ENCODE measurements at places on chromosomes 5 and 9.

GRCh38 chr9:99592834-99593574 lies 228.7 kb upstream of the NR4A3 start:
- no peak for DNase-seq

DNA sequence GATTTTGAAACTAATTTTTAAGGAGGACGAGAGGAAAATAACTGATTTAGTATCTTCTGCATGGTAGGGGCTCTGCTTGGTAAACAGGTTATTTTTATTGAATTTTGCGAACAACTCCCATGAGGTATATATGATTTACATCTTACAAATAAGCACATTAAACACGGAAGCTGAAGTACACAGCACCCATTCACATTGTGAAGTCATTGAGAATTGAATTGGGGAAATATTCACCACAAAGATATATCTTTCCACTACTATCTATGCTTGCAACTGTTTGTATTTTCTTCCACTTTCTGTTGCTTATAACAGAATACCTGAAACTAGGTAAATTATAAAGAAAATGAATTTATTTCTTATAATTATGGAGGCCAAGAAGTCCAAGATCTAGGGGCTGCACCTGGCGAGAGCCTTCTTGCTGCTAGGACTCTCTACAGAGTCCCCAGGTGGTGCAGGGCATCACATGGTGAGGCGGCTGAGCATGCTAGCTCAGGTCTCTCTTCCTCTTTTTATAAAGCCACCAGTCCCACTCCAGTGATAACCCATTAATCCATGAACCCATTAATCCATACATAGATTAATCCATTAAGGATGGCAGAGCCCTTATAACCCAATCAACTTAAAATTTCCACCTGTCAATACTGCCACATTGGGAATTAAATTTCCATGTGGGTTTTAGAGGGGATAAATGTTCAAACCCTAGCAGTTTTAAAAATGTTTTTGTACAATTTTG lies 79.0 kb upstream of the ZNF608 start:
- DNase-seq = no peak

DNA sequence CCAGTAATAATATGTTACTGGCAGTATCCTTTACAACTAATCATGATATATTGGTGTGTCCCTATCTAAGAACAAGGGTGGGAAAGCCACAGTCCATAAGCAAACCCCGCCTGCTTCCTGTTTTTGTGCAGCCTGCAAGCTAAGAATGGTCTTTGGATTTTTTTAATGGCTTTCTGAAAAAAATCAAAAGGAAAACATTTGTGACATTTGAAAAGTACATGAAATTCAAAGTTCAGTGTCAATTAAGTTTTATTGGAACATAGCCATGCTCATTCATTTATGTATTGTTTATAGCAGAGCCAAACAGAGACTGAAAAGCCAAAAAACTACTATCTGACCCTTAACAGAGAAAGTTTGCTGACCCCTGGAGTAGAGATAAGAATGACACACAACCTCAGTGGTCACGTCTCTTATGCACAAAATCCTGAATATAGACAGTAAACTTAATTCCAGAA lies 12.8 kb upstream of the TMEM245 start:
- DNase-seq = no peak

GRCh38 chr9:79940919-79941318 lies 369.2 kb downstream of the TLE4 start:
- DNase-seq = no peak

DNA sequence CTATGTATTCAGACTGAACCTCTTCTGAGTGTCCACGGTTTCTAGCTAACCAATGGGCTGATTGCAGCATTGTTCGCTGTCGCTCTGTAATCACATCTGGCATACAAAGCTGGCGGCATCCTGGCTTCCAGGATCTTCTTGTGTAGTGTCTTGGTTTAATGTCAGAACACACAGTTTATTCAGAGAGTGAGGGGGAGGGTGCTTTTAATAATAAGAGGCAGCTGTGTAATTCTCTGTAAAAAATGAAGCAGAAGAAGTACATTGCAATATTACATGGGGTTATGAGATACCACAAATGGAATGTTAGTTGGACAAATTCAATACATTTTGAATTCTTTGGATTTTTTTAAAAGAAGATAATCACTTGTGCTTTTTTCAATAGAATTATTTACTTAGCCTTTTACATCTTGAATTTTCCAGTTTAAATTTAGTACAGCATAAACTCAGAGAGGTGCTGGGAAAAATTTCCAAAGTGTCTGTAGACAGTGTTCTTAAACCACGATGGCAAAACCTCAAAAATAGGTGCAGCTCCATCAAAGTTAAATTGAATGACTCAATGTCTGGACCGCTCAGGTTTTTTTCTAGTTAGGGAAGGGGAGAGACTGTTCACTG lies 206.0 kb downstream of the PCSK1 start:
- DNase-seq = no peak

DNA sequence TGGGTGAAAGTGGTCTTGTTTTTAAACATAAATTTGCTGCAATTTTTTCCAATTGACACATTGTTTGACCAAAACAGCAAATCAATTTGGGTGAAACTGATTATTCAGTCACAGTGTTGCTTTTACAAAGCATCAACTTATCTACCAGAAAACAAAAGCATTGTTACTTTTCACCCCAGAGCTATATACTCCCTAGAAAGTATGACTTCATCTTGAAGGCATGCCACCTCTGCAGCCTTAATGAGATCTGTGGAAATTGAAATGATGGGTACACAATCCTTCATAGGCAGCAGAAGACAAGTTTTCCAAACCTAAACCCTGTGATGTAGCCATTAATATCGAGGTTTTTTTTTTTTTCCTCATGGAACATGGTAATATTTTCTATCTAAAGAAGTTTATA lies 615.9 kb downstream of the CHSY3 start:
- no peak for DNase-seq

DNA sequence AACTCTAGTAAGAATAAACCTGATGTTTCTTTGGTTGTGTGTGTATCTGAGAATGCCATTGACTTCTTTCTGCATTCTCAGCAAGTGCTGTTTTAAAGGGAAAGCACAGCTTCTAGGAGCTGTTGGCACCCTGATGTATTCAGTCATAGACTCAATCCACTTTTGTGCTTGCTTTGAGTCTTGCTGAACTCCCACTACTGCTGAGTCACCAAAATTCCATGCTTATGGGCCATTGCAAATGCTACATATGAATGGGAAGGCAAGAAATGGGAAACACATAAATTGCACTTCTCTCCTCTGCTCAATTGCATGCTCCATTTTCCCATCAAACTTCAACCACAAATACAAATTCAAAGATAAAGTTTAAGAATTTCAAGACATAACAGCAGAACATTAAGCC lies 9.8 kb upstream of the FTMT start:
- DNase-seq = no peak

GRCh38 chr9:68560071-68560844 lies 19.6 kb upstream of the TMEM252 start:
- DNase-seq = peak; percentile 24

DNA sequence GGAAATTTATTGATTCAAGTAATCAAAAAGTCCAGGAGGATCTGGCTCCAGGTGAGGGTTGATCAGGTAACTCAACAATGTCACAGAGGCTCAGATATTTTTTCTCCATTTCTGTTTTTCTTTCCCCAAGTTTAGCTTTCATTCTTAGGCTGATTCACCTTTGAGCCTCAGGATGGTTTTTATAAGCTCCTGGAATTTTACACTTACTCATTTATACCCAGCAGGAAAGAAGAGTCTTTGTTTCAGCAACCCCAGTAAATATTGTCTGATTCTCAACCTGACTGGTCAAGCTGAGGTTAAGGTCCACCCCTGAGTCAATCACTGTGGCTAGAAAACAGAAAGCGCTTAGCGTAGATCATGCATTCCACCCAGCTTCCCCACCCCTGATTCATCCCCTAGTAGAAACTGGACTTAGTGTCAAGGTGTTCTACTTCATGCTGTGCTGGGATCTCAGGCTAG lies 500.6 kb downstream of the KIF4B start:
- no peak for DNase-seq

DNA sequence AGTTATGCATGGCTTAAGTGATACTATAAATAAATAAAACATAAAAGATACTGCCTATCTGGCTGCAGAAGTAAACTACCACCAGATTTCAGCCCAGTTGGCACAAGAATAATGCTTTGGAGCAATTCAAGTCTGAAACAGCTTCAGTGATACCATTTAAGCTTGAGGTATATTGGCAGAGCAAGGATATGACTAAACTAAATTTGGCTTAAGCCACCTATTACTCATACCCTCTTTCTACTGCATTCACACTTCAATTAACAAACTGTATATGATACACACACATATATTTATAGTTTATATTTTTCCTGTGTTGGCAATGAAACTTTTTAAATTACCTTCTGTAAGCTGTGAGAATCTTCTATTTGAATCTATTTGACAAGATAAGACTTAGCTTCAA lies 431.9 kb downstream of the ANXA1 start:
- DNase-seq = no peak

GRCh38 chr9:2536511-2536910 lies 85.1 kb upstream of the VLDLR start:
- DNase-seq = no peak

DNA sequence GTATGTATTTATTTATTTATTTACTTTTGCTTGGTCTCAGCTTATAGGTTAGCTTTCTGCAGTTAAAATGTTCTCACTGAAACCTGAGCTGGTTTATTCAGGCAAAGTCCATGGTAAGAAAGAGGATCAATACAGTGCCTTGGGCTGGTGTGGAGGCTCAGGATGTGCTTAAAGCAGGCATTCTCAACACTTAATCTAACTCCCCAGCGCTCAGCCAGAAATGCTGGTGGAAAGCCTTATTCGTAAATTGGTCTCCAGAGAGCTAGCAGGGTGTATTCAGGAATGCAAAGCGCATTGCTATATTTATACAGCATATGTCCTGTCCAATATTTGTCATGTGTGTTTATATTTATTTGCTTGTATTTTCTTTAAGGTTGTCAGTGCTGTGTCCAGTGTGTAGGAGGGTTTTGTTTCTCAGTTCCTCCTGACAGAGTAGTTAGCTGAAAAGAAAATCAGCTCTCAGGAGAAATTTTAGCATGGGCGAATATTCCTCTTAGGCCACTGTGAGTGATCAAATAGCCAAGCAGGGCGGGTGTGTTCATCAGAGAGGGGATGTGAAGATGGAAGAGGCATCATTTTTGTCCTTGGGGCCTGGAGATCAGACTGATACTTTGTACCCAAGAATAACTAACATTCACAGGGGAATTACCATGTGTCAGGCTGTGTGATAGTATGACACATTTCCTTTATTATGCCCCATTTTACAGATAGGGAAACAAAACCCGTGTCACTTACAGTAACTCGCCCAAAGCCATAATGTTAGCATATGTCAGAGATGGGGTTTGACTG lies 65.8 kb downstream of the DOCK2 start:
- no peak for DNase-seq

- peak; percentile 9 for DNase-seq
These were observed 26.9 kb downstream of the KLHL3 start for GRCh38 chr5:137708796-137709559.

DNA sequence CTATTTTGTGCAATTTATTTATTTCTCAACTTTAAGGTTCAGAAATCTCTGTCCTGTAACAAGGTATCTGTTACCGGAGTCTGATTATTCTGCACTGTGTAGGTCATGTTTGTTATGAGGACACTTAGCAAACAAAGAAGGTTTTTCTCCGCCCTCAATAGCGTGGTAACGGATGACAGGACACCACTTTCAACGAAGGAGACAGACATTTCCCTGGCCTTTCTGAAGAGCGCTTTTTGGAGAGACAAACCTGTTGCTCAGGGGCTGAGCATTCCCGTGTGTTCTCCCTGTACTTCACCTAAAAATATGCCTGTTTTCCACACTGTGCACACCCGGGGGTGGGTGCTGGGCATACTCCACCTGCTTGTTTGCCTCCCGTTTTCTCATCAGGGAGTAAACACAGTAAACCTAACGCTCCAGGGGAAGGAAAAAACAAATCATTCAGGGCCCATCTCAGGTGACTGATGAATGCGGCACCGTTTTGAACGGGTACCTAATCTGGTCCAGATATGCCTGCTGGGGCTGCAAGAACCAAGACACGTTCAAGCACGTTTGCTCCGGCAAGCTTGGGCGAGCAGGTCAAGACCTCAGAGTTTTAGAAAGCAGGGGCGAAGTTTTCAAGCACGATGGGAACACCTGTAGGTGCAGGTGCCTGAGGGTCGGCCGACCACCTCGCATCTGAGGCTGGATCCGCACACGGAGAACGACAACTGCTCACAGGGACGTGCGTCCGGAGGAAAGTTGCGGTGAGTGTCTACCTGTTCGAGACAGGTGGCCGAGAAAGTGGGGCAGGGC lies 859 bp downstream of the RETREG1 start:
- peak; percentile 26 for DNase-seq

DNA sequence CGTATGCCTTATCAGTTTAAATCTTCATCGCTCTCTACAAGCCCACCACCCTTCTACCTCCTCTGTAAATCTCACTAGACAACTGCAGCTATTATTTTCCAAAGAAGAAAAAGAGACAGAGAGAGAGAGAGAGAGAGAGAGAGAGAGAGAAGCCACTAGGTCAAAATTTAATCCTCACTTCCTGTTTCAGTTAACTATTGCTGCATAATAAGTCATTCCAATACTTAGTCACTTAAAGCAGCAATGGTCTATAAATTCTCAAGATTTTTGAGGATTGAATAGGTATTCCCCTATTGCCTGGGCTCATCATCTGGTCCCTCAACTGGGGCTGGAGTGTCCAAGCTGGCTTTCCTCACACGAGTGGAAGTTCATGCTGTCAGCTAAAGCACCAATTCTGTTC lies 68.8 kb downstream of the ITGA1 start:
- DNase-seq = no peak

- DNase-seq = no peak
These were observed 1.7 kb downstream of the CAMK4 start for GRCh38 chr5:111225926-111226325.

DNA sequence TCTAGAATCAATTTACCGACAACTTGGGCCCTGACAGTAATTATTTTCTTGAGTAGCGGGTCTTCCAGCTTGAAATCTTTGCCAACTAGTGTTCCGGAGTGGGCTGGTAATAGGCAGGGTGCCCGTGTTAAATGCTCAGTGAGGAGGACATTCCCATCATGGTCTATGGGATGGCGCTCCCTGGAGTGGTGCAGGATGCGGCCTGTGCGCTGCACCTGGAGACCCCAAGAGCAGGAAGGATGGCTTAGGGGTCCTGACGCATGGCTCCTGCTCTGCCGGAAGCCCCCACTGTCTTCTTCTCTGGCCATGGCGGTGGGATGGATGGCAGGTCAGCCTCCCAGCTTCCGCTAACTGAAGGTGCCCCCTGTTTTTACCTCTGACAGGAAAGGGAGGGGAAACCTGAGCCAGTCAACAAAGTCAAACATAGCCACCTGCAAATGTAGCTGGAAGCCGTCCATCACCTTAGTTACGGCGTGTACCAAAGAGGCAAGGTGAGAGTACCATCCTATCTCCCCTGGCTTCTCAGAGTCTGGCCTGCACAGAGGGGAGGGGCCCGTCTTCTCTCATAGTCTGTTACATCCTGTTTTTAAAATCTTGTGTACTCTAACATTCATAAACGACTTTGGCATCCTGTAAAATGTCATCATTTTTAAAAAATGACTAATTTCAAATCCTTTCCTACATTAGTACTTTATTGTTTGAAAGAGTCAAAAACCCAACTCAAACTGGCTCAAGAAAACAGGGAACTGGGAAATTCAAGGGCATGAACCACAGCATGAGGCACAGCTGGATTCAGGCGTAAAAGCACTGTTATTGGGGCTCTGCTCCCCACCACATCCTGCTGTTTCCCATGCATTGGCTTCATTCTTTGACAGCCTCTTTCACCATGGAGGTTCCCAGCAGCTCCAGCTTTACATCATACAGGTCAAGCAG lies 28.5 kb upstream of the UNC5A start:
- no peak for DNase-seq

Measured in thyroid gland (tissue), 4 donors.